Heart left ventricle (tissue), 16 donors: ENCODE measurements at places on chromosomes 16 and 17.

GRCh38 chr17:79332011-79332554 is 257.5 kb downstream of the ENGASE start:
- peak; percentile 17 for DNase-seq

- no peak for DNase-seq
Observed at GRCh38 chr16:27237219-27238015, 31.2 kb downstream of the NSMCE1 start.

- DNase-seq = peak; percentile 96
Observed at GRCh38 chr17:4967539-4968485, at the start of gene SPAG7. Gene SPAG7, minus strand, starts transcription at chr17:4967817. Its CDS starts 13 bp downstream, at chr17:4967804.

GRCh38 chr17:3002538-3003295 is 60.7 kb downstream of the OR1D5 start:
- no peak for DNase-seq

GRCh38 chr17:81192386-81193050 is 26.5 kb upstream of the AATK start:
- DNase-seq = no peak

DNA sequence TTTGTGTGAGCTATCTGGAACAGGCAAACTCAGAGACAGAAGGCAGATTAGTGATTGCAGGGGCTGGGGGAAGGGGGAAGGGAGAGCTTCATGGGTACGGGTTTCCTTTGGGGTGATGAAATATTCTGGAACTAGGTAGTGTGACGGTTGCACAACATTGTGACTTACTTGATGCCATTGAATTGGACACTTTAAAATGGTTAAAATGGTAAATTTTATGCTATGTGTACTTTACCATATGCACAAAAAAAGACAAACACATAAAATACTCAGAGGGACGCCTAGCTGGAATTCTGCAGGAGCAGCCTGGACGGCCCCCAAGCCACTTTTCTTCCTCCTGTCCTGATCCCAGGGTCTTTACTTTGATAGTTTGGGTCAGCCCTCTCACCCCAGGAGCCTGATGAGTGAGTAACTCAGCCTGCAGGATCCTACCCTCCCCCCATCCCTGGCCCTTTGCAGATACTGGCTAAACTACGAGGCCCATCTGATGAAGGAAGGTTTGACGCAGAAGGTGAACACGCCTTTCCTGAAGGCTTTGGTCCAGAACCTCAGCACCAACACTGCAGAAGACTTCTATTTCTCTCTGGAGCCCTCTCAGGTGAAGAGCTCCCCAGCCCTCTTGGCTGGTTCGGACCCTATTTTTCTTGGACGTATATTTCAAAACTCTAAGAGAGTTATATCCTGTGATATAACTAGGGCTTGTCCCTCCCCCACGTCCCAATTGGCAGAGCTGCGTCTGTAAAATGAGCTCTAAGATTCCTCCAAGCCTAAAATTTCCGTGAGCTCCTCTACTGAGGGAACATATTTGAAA is 7.8 kb downstream of the ADGRG3 start:
- no peak for DNase-seq

GRCh38 chr17:42407289-42407836 is 15.7 kb downstream of the CAVIN1 start:
- peak; percentile 92 for DNase-seq

DNA sequence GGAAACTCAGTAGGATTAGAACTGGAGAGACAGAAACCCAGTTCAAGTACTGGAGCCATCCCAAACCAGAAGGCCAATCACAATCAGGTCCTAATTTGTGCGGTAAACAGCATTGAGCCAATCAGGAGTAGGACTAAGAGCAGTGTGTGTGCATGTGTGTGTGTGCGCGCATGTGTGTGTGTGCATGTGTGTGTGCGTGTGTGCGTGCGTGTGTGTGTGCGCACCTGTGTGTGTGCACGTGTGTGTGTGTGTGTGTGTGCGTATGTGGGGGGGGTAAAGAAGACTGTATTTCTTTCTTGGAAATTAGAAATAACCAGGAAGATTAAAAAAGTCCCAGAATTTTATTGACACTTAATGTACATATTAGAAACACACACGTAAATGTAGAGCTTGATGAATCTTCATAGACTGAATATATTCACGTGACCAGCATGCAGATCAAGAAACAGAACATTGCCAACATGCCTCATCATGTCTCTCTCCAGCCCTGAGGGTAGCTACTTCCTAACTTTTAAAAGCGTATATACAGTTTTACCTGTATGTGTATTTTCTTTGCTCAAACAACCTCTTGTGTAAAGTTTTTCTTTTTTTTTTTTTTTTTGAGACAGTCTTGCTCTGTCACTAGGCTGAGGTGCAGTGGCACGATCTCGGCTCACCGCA is 919 bp upstream of the DHRS7C start:
- no peak for DNase-seq

GRCh38 chr16:57908409-57908987 is 62.4 kb downstream of the CNGB1 start:
- no peak for DNase-seq
